ENCODE measurements at places on chromosomes 6 and 20. TPM values are rescaled to one million over a fixed set of nuclear protein-coding genes. Genes with fewer than 3 reads are reported as not detected.
A peak's percentile ranks its signal among the peaks of the same experiment; 100 is the strongest.

DPPA5 gene
- not detected for total RNA-seq

PNPLA1 gene
- not detected for total RNA-seq

BPIFB1 gene
- total RNA-seq, result 51.1 TPM

FRK gene
- total RNA-seq, result 7.8 TPM

PIGT gene
- total RNA-seq, result 27.4 TPM

SYCP2L gene
- total RNA-seq, result 0.58 TPM

PDE7B gene
- total RNA-seq, result 73.2 TPM

MEI4 gene
- not detected for total RNA-seq

- H3K4me1 ChIP-seq, result no peaks in the 10 kb centered on the region
- H3K4me3 ChIP-seq, result no peak overlapping the region
- no peaks in the 10 kb centered on the region for H3K36me3 ChIP-seq
- H3K27me3 ChIP-seq, result no peaks in the 10 kb centered on the region
Observed at GRCh38 chr6:109875973-109876372, 102.1 kb upstream of the GPR6 start.

GRCh38 chr6:161917645-161918044 lies 643.8 kb upstream of the AGPAT4 start:
- no peaks in the 10 kb centered on the region for H3K36me3 ChIP-seq
- no peak overlapping the region for H3K4me3 ChIP-seq
- H3K27me3 ChIP-seq, result no peaks in the 10 kb centered on the region
- no peaks in the 10 kb centered on the region for H3K4me1 ChIP-seq
- DNase-seq, result no peak
- no peak overlapping the region for H3K27ac ChIP-seq

- DNase-seq, result no peak
- H3K27ac ChIP-seq, result no peak overlapping the region
Observed at GRCh38 chr6:87738744-87739143, 36.7 kb upstream of the AKIRIN2 start.

DNA sequence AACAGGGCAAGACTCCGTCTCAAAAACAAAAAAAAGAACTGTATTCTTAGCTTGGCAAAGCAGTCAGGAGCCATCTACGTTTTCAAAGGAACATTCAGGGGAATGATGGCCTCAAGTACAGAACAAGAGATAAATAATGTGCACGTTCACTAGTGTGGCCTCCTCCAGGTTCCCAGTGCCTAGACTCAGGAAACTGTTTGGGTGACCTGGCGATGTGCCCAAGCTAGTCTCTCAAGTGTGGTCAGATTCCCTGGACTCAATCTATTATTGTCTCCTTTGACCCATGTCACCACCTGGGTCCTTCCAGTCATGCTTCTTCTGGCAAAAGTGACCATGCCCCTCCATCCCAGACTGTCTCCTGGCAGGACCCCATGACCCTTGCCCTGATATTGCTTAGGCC lies 23.7 kb downstream of the TRAF3IP2 start:
- peaks cover 34% of the 10 kb centered on the region for H3K36me3 ChIP-seq
- H3K27ac ChIP-seq, result no peak overlapping the region
- H3K4me1 ChIP-seq, result peaks cover 36% of the 10 kb centered on the region
- no peak for DNase-seq

DNA sequence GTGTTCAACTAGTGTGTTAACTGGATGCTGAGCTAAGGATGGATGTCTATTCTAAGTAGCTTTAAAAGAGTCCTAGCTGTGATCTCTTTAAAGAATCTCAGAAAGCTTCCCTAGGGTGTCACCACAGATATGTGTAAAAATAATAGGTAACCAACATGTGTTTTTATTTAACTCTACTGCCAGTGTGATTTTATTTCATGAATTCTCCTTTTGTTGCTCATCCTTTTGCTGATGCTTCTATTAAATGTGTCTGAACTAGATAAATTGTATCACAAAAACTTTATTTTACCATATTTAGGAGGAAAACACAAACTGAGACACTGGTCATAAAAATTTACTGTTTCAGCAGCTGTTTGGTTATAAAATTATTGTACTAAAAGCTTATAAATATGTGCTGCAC lies 809.4 kb upstream of the CITED2 start:
- H3K27ac ChIP-seq, result no peak overlapping the region
- H3K27me3 ChIP-seq, result no peaks in the 10 kb centered on the region
- no peaks in the 10 kb centered on the region for H3K36me3 ChIP-seq
- H3K4me1 ChIP-seq, result no peaks in the 10 kb centered on the region
- no peak overlapping the region for H3K4me3 ChIP-seq
- no peak for DNase-seq

- H3K36me3 ChIP-seq, result no peaks in the 10 kb centered on the region
- no peaks in the 10 kb centered on the region for H3K27me3 ChIP-seq
- no peaks in the 10 kb centered on the region for H3K4me1 ChIP-seq
- H3K27ac ChIP-seq, result no peak overlapping the region
- no peak for DNase-seq
Observed at GRCh38 chr6:2718334-2719092, 32.2 kb downstream of the MYLK4 start.

DNA sequence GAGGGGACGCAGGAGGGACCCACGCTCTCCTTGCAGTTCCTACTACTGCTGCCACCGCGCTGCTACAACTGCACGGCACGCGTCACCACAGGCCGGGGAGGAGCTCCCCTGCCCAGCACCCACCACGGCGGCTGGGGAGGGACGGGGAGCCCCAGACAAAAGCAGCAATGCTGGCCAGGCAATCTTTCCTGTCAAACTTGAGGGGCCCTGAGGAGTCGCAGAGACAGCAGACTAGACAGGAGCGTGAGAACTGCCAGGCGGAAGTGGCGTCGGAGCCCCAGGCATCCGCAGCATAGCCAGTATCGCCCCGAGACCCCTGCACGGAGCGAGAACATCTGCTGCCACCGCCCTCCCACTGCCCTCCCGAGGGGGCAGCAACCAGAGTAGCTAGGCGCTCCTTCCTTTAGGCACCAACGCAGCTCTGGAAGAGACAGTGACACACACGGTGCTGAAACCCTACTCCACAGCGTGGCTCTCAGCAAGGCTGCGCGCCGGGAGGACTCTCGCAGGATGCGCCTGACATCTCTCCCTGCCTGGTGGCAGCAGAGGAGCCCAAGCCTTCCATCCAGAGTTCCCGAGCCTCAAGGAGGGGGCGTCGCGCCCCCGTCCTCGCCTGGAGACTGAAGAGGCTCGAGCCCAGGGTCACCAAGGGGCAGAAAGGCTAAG lies 2.2 kb downstream of the TAF4 start:
- no peaks in the 10 kb centered on the region for H3K36me3 ChIP-seq
- no peaks in the 10 kb centered on the region for H3K27me3 ChIP-seq
- peak overlapping the region; percentile 83 for H3K27ac ChIP-seq
- peaks cover 35% of the 10 kb centered on the region for H3K4me1 ChIP-seq
- peak overlapping the region; percentile 63 for H3K4me3 ChIP-seq

DNA sequence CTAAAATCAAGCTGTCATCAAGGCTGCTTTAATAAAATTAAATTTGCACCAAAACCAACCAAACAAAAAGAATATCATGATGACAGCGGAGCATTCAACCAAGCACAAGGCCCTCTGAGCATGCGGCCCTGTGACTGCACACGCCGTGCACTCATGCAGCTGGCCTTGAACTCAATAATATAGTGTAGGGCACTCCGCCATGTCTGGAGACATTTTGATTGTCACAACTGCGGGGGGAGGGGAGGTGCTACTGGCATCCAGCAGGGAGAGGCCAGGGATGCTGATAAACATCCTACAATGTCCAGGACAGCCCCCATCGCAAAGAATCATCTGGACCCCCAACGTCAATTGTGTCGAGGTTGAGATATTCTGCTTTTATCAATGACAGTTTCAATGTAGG lies 9.7 kb downstream of the MOCS3 start:
- H3K36me3 ChIP-seq, result no peaks in the 10 kb centered on the region
- no peak for DNase-seq
- H3K27me3 ChIP-seq, result no peaks in the 10 kb centered on the region
- H3K4me1 ChIP-seq, result no peaks in the 10 kb centered on the region

DNA sequence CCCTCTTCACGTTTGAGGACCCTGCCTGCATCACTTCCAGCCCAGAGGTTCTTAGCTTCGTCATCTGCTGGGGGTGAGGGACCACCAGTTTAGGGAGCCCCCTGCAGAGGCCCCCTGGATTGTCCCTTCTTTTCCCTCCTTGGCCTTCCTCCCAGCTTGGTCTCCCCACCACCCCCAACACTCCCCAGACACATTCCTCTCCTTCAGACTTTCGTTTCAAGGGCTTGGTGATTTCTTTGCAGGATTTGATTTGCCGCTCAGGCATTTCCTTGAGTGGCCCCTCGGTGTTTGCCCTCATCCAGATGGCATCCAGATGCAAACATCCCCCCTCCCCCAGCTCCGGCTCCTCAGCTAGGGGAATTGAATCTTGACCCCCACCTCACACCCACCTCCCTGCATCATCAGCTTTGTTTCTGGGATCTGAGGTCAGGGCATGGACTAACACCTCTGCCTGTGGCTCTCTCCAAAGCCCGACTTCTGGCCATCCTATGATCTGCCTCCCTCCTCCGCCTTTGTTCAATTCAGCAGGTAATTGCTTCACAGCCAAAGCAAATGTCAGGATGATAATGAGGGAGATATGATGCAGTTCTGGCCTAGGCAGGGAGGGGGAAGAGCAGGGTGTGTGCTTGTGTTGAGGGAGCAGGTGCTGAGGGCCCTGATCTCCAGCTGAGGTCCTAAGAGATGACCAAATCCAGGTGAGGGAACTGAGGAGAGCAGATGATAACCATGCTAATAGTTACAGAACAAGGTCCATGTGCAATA lies 141.5 kb downstream of the VEGFA start:
- peaks cover 39% of the 10 kb centered on the region for H3K4me1 ChIP-seq
- no peak overlapping the region for H3K27ac ChIP-seq
- H3K4me3 ChIP-seq, result no peak overlapping the region
- DNase-seq, result peak; percentile 59
